NT2/D1 (cell line): ENCODE measurements at places on chromosomes 13 and 19.

- DNase-seq = no peak
Measured at GRCh38 chr19:35901055-35901644, 810 bp upstream of the NFKBID start.

- DNase-seq = no peak
Measured at GRCh38 chr13:28492569-28493367, 2.2 kb downstream of the FLT1 start.

DNA sequence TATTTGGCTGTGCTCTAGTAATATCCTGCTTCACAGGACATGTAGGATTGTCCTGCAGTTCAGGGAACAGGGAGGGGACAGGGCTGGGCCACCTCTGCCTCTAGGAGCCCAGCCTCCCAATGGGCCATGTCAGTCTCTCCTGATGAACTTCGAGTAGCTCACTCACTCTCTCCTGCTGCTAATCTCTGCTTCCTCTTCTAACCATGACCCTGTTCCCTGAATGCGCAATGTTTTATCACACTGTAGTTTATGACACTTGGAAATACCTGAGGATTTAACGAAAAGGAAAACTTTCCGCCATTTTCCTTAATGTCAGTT, 9.2 kb downstream of the PARP4 start:
- DNase-seq = no peak

DNA sequence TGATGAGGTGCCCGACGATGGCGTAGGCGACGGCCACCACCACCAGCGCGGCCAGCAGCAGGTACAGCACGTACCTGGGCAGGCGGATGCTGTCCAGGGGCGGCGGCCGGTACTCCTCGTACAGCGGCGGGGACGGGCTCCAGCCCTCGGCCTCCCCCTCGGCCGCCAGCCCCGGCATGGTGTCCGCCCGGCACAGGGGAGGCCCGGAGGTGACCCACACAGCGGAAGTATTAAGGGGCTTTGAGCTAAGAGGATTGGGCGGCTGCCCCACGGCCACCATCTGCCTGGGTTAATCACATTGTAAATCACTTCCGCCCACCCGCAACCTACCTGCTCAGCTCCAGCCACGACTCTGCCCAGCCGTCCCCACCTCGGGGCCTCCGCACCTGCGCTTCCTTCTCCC, at the start of gene SMIM44:
Gene SMIM44, minus strand, starts transcription at position 216 of the 403 bp plus-strand sequence. Its CDS starts 38 bp downstream, at position 178.
- no peak for DNase-seq

DNA sequence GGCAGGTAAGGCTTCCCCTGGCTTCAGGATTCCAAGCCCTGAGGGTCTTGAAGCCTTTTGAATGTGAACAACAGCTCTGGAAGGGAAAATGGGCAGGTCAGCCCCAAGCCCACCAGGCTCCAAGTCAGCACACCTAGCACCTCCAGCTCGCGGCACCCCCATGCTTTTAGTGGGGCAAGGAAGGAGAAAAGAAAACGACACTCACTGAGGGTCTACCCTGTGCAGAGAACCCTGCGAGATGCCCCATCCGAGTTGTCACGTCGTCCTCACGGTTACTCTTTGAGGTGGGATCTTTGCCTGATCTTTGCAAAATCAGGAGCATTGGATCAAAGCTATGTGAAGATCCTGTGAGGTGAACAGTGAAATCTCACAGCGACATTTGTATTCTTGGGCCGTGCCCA, 5.7 kb upstream of the F10 start:
- DNase-seq = no peak
